ENCODE measurements at places on chromosomes 5 and 9. TPM values are rescaled to one million over a fixed set of nuclear protein-coding genes. Genes with fewer than 3 reads are reported as not detected.

The TNFSF8 gene
- 2.4 TPM for total RNA-seq

The WHRN gene
- total RNA-seq, result 4.1 TPM

The BHMT2 gene
- 57.2 TPM for total RNA-seq

The IRX2 gene
- 4.3 TPM for total RNA-seq

The ARID3C gene
- not detected for total RNA-seq

The LHX2 gene
- total RNA-seq, result not detected

The GLRA1 gene
- not detected for total RNA-seq

The FREM1 gene
- 8.5 TPM for total RNA-seq

The C7 gene
- 72.4 TPM for total RNA-seq

The TMEM252 gene
- total RNA-seq, result not detected

The NRARP gene
- total RNA-seq, result 3.3 TPM

The SLC1A1 gene
- 4.6 TPM for total RNA-seq

The CTXN3 gene
- total RNA-seq, result not detected

The TLX3 gene
- total RNA-seq, result not detected

The AJM1 gene
- 3.0 TPM for total RNA-seq
